ENCODE measurements at places on chromosomes 2 and 18. TPM values are rescaled to one million over a fixed set of nuclear protein-coding genes. Genes with fewer than 3 reads are reported as not detected.

- no peaks in the 10 kb centered on the region for H3K36me3 ChIP-seq
- H3K27me3 ChIP-seq, result peaks cover 21% of the 10 kb centered on the region
- H3K4me1 ChIP-seq, result peaks cover 8% of the 10 kb centered on the region
- no peak for DNase-seq
- no peak overlapping the region for H3K27ac ChIP-seq
These were observed 9.3 kb upstream of the NEU4 start for GRCh38 chr2:241799522-241800197.

DNA sequence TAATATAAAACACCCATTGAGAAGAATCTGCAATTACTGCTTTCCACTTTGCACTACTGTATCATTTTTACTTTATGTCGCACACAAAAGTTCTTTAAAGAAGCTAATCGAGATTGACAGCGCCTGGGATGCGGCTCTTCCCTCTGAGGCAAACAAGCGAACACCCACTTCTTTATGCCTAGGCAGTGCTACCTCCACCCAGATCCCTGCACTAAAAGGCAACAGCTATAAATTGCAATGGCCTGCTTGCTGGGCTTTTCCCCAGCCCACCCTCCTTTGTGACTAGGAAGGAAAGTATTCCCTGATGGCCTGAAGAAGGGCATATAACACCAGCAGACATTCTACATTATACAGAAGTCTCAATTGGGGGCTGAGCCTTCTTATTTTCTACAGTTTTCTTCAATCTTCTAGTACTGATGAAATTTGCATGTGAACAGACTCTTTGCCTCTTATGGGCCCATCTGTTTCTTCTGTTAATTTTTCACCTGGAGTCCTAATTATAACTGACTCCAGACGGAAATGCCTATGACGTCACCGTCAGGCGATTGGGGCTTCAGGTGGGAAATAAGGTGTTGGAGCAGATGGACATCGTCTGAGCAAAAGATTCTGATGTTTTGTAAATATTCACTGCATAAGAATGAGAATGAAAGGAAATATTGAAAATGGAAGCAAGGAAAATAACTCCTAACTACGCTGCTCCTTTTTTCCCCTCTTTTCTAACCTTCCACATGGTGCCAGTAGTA is 138.9 kb upstream of the DCC start:
- H3K4me1 ChIP-seq, result peaks cover 6% of the 10 kb centered on the region
- 0 out of 2 replicates have a peak, but pooled peaks cover 3% of the 10 kb centered on the region for H3K36me3 ChIP-seq
- no peak for DNase-seq

DNA sequence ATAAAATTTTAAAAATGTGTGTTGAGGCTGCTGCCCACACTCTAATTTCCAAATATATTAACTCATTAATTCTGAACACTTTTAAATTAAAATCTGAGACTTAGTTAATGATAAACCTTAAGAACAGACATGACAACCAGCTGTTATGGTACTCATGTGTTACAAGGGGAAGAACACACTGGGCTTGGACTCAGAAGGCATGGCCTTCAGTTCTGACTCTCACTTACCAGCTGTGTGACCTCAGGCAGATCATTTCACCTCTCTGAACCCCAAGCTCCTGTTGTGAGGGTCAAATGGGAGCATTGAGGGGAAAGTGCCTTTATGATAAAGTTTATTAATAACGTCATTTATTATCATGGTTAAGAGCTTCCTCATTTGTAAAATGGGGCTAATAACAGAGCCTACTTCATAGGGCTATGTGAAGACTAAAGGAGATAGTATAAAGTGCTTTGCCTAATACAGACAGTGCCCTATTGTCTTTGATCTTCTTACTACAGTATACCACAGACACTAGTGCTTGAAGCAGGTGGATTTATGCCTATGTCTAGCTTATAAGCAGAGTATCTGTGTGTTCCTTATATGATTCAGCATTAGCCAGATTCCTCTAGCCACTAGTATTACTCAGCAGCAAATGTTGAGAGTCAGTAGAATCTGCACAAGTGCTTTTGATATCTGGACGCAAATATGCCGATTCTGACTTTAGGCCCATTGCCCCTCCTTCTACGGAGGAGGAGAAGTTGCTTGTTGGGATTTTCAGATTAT is 99.6 kb downstream of the SGPP2 start:
- no peaks in the 10 kb centered on the region for H3K4me1 ChIP-seq
- no peaks in the 10 kb centered on the region for H3K36me3 ChIP-seq
- H3K4me3 ChIP-seq, result no peak overlapping the region
- H3K27me3 ChIP-seq, result no peaks in the 10 kb centered on the region
- no peak overlapping the region for H3K27ac ChIP-seq

GRCh38 chr2:240403396-240404104 is 31.9 kb upstream of the GPC1 start:
- H3K4me3 ChIP-seq, result no peak overlapping the region
- H3K4me1 ChIP-seq, result no peaks in the 10 kb centered on the region
- no peaks in the 10 kb centered on the region for H3K27me3 ChIP-seq

The SH3RF3 gene
- 1.2 TPM for total RNA-seq

DNA sequence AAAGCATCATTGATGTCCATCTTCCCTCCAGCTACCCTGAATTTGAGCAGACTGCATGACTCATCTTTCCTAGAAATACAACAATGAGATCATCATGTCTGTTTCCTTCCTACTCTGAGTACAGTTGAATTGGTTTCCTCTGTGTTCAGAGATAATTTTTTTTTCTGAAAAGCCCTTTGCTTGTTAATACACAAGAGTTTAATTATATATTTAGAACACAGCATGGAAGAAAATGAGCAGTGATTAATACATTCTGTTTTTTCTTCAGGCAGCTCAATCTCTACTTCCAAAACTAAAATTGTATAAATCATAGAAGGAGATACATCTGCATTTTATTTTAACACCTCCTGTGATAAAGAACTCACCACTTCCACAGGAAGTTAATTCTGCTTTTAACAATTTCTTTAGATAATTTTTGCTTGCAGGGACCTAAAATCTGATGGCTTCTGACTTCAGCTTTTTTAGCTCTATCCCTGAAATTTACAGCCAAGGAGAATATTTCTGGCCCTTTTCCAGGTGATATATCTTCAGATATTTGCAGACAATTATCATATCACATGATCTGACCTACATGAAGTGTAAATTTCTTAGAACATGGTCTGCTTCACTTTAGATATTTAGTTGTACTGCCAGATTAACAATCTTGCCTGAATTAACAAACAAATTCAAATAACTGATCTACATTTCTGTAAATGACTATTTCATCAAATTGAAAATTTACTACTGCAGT is 249.0 kb downstream of the TRIB2 start:
- H3K27me3 ChIP-seq, result no peaks in the 10 kb centered on the region
- peaks cover 4% of the 10 kb centered on the region for H3K4me1 ChIP-seq
- H3K27ac ChIP-seq, result no peak overlapping the region

GRCh38 chr2:121831841-121832240 is 76.4 kb downstream of the TSN start:
- peaks cover 7% of the 10 kb centered on the region for H3K4me1 ChIP-seq
- no peak overlapping the region for H3K27ac ChIP-seq
- DNase-seq, result no peak
- no peak overlapping the region for H3K4me3 ChIP-seq
- no peaks in the 10 kb centered on the region for H3K36me3 ChIP-seq

GRCh38 chr2:27233341-27233740 is 16.2 kb downstream of the CAD start:
- peaks cover 78% of the 10 kb centered on the region for H3K36me3 ChIP-seq
- H3K4me1 ChIP-seq, result no peaks in the 10 kb centered on the region
- no peak for DNase-seq
- no peak overlapping the region for H3K27ac ChIP-seq

DNA sequence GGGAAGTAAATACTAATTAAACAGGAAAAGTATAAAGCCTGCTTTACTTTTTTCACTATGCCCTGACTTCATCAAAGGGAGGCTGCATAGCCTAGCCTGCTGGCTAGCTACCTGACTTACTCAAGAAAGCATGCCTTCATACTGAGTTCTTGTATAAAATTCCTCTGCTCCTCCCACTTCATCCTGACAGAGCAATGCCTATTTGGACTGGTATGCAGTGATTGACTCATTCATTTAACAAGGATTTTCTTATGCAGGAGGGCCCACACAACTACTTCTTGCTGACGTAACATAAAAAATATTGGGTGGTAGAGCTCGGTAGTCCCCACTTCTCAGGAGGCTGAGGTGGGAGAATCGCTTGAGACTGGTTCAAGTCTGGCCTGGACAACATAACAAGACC is 70.5 kb downstream of the PRPF40A start:
- no peak overlapping the region for H3K4me3 ChIP-seq
- no peaks in the 10 kb centered on the region for H3K27me3 ChIP-seq
- H3K27ac ChIP-seq, result no peak overlapping the region
- peaks cover 6% of the 10 kb centered on the region for H3K36me3 ChIP-seq
- DNase-seq, result peak; percentile 40

DNA sequence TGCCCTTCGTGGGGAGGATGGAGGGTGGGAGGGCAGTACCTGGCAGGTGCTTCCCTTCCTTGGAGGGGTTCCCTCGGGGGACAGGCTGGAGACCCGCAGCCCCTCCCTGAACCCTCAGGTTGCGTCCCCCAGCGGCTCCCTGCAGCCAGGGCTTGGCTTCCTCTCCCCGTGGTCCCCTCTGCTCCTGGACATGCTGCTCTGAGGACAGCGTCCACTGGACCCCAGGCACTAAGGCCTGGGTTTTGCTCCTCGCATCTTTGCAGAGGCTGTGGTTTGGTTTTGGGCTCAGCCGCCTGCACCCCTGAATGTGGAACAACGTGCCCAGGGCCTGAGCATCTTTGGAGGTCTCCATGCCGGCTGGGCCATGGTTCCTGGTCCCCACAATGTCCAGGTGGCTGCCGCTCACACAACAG is 133.5 kb downstream of the PTGR3 start:
- no peaks in the 10 kb centered on the region for H3K4me1 ChIP-seq
- no peaks in the 10 kb centered on the region for H3K36me3 ChIP-seq
- H3K27ac ChIP-seq, result no peak overlapping the region
- H3K27me3 ChIP-seq, result no peaks in the 10 kb centered on the region
- H3K4me3 ChIP-seq, result no peak overlapping the region
- DNase-seq, result no peak

The AMER3 gene
- 0.49 TPM for total RNA-seq

The NFATC1 gene
- total RNA-seq, result 6.4 TPM

The RASGRP3 gene
- total RNA-seq, result 0.69 TPM

The ABHD3 gene
- total RNA-seq, result 16.2 TPM

The TP53I3 gene
- total RNA-seq, result 35.7 TPM

DNA sequence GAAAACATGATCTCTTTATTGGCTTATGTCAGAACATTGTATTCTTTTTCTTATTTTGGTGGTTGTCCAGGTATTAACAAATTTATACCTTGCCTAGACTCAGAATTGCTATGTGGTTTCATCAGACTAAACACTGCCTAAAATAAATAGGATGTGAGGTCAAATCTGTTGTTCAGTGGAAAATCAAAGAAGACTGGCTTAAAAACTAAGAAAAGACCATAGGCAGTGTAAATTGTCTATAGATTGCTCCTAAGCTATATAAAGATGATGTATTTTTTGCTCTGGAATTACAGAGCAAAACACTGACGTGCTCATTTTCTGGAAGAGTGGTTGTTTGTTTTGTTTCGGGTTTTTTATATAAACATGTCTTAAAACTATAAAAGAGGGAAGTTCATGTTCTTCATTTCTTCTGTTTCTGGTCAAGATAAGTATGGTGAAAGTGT is 266.0 kb downstream of the ALPK2 start:
- peaks cover 8% of the 10 kb centered on the region for H3K4me1 ChIP-seq
- no peaks in the 10 kb centered on the region for H3K27me3 ChIP-seq
- peaks cover 17% of the 10 kb centered on the region for H3K36me3 ChIP-seq
- DNase-seq, result no peak
- no peak overlapping the region for H3K4me3 ChIP-seq

GRCh38 chr2:68423966-68424650 is 43.0 kb downstream of the FBXO48 start:
- H3K27me3 ChIP-seq, result no peaks in the 10 kb centered on the region
- no peak overlapping the region for H3K27ac ChIP-seq
- peaks cover 4% of the 10 kb centered on the region for H3K4me1 ChIP-seq
- no peaks in the 10 kb centered on the region for H3K36me3 ChIP-seq
- DNase-seq, result no peak

DNA sequence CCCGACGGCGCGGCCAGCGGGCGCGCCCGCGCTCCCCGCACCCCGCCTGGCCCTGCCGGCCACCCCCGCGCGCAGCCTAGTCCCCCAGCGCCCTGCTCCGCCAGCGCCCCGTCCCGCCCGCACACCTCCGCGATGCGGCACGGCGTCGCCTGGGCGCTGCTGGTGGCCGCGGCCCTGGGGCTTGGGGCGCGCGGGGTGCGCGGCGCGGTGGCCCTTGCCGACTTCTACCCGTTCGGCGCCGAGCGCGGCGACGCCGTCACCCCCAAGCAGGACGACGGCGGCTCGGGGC is 232 bp downstream of the SNED1 start:
- no peaks in the 10 kb centered on the region for H3K4me1 ChIP-seq
- H3K27me3 ChIP-seq, result peaks cover 18% of the 10 kb centered on the region
- H3K4me3 ChIP-seq, result peak overlapping the region; percentile 62
- no peaks in the 10 kb centered on the region for H3K36me3 ChIP-seq
- H3K27ac ChIP-seq, result no peak overlapping the region

GRCh38 chr18:2997846-2998564 is 14.9 kb downstream of the LPIN2 start:
- no peaks in the 10 kb centered on the region for H3K36me3 ChIP-seq
- H3K4me1 ChIP-seq, result peaks cover 22% of the 10 kb centered on the region
- no peak for DNase-seq
- no peaks in the 10 kb centered on the region for H3K27me3 ChIP-seq

The CYS1 gene
- 0.04 TPM for total RNA-seq

- H3K4me3 ChIP-seq, result no peak overlapping the region
- peaks cover 12% of the 10 kb centered on the region for H3K4me1 ChIP-seq
- H3K27ac ChIP-seq, result no peak overlapping the region
These were observed 62.4 kb upstream of the OTOF start for GRCh38 chr2:26540306-26540705.

- no peak overlapping the region for H3K4me3 ChIP-seq
- no peaks in the 10 kb centered on the region for H3K4me1 ChIP-seq
- no peak overlapping the region for H3K27ac ChIP-seq
- no peak for DNase-seq
These were observed 144.7 kb upstream of the COPS8 start for GRCh38 chr2:236940916-236941520.

All from GM23338 (cell line).